ENCODE measurements at places on chromosomes 16 and 17.

DNA sequence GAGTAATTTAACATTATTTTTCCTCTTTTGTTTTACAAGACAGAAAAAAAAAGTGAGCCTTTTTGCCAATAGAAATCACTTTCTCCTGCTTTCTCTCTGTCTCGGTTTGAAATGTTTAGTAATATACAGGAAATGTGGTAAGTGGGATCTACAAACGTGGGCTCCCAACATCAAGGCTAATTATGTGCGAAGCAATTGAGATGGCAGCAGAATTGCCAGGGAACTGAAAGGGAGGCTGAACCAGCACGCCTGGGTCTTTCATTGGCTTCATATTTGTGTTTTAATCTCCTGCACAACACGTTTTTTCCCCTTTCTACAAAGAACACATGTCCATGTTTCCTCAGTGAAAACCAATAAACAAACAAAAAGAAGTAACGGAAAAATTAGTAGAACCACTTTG lies 743.9 kb upstream of the SOX9 start:
- no peak for DNase-seq

GRCh38 chr16:57639172-57639887 lies 10.9 kb downstream of the ADGRG1 start:
- no peak for DNase-seq

- no peak for DNase-seq
Observed at GRCh38 chr16:10859020-10859419, 18.0 kb upstream of the CIITA start.

DNA sequence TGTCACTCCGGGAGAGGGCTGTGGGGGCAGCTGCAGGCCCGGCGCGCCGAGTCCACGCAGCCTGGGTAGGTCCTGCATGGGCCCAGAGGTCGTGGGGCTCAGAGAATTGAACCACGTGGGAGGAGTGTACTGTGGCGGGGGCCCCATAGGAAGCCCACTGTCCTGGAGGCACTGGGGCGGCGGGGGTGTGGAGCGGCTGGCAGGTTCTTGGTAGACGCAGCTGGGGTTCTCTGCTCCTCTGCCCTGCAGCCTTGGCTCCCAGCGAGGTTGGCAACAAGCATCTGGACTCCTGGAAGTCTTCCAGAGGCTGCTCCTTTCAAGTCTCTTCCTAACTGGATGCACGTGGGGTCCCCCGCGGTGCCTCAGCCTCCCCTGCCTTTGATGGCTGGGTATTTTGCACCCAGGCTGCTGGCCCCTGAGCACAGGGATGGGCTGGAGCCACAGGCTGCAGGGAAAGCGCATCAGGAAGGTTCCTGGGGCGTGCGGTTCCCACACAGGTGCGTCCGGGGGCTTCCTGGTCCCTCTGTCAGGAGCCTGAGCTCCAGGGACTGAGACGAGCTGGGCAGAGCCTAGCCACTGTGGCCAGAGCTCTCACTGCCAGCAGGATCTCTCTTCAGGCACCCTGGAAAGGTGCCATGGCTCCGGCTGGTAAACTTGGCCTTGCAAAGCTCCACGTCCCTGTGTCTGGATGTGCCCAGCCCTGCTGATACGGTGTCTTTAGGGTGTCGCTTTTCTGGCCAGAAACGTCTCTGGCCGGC lies 9.3 kb downstream of the KCTD5 start:
- DNase-seq, result no peak

GRCh38 chr17:32752934-32753333 lies 124.0 kb downstream of the MYO1D start:
- DNase-seq, result no peak

DNA sequence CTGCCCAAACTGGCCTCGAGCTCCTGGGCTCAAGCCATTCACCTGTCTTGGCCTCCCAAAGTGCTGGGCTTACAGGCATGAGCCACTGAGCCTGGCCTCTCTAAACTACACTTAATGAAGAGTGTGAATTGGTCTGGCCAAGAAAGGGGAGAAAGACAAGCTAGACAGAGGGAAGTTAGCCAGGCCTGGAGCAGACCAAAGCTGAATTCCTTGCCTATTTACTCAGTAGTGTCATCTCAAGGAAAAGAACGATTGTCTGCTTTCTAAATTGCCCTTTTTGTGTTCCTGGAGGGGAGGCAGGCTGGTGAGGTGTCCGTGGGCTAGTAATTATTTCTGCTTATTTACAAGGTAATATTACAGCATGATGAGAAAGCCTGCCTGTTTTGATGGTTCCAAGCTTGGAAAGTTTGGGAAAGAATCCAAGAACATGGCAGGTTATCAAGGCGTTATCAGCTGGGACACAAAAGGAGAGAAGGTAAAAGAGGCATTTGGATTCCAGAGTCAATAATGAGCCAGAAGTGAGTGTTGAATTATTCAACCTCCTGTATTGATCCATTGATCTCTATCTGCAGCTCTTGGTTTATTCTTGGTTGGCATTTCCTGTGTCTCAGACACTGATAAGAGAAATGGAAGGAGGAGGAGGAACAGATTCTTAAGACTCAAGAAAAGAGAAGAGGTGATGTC lies 6.3 kb upstream of the CBFB start:
- DNase-seq, result no peak

GRCh38 chr17:69608141-69608540 lies 193.6 kb downstream of the MAP2K6 start:
- DNase-seq, result no peak

GRCh38 chr17:60451965-60452364 lies 29.7 kb downstream of the CHCT1 start:
- DNase-seq, result no peak

GRCh38 chr16:87685766-87686165 lies 80.0 kb downstream of the KLHDC4 start:
- no peak for DNase-seq

DNA sequence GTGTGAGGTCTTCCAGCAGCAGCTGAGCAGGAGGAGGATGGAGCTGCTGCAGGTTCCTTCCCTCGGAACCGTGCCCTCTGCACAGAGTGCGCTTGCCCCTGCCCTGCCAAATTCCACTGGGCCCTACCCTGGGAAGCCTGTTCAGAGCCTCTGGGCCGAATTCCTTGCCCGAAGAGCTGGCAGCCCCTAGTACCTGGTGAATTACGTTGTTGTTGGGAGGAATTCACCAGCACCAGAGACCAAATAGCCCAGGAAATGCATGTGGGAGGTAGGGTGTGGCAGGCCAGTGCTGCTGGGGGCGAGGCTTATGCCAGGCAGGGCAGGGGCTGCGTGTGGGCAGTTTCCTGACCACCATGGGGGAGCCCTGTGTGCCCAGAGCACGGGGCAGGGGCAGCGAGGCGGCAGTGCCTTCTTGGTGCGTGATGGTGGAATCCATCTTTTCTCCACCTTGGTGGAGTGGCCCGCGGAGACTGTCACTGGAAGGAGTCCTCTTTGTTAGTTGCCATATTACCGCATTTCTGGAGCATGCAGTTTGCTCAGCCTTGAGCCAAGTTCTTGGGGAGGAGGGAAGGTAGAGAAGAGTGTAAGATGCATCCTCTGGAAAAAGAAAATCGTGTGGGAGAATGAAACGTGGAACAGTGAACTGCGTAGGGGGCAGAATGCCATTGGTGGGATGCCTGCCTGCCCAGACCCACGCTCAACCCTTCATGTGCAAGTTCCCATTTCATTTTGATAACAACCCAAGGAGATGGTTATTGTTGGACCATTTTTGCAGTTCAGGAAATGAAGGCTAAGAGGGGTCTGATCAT lies 2.3 kb downstream of the MRC2 start:
- DNase-seq, result no peak

GRCh38 chr16:22979038-22979437 lies 165.1 kb downstream of the HS3ST2 start:
- DNase-seq, result no peak

DNA sequence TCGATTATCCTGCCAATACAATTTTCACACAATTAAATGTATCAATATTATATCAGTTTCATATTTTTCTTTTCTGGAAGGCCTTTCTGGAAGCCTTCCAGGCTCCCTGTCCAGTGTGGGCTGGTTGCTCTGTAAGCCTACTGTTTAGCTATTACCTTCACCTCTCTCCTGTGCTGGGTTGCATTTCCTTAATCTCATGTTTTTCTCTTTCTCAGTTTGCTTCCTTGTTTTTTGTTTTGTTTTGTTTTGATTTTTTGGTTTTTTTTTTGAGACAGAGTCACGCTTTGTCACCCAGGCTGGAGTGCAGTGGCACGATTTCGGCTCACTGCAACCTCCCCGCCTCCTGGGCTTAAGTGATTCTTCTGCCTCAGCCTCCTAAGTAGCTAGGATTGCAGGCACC lies 6.8 kb downstream of the SEPHS2 start:
- DNase-seq, result no peak

DNA sequence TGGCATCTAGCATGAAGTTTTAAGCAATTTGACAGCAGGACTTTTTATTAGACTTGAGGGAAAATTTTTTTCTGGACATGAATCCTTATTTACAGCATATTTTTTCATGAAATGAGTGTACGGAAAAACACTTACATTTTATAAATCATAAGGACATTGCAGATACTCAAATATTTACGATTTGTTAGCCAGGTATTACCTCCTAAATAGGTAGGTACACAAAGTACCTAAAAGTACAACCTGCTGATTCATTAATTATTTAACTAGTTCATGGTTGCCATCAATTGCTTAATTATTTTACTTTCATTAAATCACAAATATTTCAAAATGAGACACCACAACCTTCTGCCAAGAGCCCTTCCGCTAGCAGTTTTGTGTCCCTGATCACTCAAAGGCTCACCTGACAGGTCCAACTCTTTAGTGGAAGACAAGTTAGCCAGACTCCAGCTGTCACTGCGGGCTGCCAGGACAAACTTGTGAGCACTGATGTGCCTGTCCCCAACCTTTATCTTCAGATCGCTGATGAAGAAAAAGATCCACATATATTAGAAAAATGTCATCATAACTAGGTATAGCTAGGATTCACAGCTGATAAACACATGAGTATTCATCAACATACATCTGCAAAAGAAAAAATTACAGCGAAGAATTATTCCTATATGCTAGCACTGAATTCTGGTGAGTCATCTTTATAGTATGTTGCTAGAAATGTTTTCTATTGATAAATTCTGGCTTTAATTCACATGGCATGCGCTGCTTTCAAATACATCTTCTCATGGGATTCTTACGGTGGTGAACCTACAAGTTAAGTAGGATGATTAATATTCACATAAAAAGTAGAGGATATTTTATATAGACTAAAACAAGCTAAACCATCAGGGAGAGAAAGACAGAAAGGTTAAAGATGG lies 28.2 kb downstream of the ANKFY1 start:
- DNase-seq, result no peak

- DNase-seq, result no peak
Observed at GRCh38 chr16:23949630-23950290, 114.0 kb downstream of the PRKCB start.

DNA sequence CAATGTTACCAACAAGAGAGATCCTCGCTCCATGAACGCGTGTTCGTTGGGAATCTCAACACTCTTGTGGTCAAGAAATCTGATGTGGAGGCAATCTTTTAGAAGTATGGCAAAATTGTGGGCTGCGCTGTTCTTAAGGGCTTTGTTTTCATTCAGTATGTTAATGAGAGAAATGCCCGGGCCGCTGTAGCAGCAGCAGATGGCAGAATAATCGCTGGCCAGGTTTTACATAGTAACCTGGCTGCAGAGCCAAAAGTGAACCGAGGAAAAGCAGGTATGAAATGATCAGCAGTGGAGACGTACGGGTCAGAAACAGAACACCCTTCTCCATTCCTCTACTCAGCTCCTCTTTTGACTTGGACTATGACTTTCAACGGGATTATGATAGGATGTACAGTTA lies 13.3 kb downstream of the SOCS1 start:
- DNase-seq, result no peak

- DNase-seq, result no peak
Observed at GRCh38 chr17:1533661-1534325, 17.4 kb upstream of the INPP5K start.

DNA sequence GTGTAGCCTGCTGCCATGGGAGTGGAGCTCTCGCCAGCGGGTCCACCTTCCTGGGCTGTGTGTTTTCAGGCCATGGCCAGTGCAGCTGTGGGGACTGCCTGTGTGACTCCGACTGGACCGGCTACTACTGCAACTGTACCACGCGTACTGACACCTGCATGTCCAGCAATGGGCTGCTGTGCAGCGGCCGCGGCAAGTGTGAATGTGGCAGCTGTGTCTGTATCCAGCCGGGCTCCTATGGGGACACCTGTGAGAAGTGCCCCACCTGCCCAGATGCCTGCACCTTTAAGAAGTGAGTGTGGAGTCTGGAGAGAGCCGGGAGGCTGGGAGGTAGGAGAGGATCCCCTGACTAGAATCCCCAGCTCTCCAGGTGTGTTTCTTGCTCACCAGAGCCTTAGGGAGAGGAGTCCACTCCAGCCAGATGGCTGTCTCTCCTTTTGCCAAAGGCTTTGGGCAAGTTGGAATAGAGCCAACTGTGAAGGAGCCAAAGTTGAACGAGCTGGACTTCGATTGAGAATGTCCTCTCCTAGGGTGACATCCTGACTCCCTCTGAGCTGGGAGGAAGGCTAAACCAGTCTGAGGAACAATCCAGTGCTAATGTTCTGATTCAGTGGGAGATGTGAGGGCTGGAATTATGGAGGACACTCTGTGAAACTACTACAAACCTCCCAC lies 24.4 kb upstream of the EFCAB13 start:
- DNase-seq, result no peak

DNA sequence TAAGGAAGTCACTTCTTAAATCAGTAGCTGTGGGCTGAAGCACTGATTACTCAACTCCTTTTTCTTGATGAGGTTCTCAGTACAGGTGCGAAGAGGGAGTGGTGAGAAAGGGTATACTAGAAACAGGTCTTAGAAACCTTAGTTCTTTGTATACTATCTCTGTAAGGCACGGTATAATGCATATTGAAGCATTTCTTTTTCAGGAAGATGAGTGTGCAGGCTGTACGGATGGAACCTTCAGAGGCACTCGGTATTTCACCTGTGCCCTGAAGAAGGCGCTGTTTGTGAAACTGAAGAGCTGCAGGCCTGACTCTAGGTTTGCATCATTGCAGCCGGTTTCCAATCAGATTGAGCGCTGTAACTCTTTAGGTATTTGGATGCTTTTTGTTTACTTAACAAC lies 39.2 kb downstream of the CYLD start:
- DNase-seq, result no peak

DNA sequence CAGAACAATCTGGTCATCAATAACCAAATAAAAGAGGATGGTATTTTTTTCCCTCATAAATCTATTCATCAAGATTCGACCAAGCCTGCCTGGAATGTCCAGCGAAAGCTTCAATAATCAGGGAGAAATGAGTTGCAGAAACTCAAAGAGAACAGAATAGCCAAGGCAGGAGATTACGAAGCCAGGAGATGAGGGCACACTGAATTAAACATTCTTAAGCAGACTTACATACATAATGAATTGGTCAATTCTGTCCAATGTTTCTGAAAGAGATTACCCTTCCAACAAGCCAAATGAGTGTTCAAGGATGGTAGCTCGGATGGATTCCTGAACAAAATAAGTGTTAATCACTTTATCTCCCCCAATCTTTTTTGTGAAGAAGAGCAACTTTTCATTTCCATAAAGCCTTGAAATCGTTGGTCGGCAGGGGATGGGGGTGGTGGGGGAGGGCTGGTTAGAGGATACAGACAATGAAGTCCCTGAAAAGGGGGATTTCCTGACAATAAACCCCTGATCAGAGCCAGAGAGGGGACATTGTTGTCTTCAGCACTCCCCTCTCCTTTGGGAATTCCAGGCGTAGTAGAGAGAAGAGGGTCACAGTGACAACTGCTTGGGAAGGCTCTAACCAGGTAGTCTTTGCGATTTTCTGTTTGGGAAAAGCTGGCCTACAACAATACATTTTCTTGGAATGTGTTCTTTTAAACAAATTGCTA lies 20.7 kb downstream of the TOX3 start:
- no peak for DNase-seq

- DNase-seq, result no peak
Observed at GRCh38 chr16:58118801-58119508, 10.2 kb downstream of the CFAP20 start.
